ENCODE measurements at places on chromosomes 6 and 20.

DNA sequence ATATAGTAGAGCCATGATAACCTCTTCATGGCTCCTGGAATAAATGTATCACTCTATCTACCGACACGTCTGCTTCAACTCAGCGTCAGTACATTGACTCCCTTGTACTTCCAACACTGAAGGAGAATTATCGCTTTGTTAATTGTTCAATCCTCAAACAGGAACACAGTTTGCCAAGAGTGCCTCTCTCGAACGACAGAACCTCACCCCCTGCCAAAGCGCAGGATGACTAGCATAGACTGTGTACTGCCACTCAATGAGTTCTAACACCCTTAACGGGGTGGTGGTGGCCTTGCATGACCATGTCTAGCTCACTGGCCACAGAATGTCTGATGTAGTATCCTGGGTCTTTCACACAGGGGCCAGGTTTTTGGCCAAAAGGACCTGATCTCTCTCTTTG is 81.4 kb upstream of the HEY2 start:
- DNase-seq = no peak

DNA sequence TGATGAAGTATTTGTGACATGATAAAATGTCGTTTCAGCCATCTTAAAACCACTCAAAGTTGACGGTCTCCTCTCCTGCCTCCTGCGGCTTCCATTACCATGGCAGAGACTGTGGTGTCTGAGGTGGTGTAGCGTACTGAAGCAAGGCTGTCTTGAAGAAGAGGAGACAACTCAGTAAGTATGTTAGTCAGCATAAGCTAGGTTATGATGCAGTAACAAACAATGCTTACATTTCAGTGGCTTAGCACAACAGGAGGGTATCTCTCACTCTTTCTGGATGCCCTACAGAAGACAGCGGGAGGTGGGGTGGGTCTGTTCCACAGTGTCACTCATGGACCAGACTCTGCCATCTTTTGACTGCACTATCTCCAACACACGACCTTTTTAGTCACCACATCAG is 174.7 kb upstream of the AHI1 start:
- DNase-seq = no peak

DNA sequence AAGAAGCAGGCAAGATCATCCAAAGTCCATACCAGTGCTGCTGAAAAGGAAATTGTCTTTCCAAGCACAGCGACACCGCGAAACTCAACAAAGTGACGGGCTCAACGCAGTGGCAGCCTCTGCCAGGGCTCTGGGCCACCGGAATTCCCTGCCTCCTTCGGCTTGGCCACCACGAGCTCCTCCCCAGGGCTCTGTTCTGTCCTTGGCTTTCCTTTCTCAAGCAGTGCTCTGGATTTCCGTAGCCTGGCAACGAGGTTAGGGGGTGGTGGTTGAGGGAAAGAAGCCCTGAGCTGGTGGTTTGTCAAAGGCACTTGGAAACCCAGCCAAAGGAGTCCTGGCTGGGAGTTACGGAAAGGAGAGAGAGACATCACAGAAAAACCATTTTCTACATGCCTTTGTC is 31.2 kb downstream of the PRR18 start:
- DNase-seq = no peak

- no peak for DNase-seq
These were observed 6.9 kb downstream of the FAM184A start for GRCh38 chr6:119071576-119071975.

DNA sequence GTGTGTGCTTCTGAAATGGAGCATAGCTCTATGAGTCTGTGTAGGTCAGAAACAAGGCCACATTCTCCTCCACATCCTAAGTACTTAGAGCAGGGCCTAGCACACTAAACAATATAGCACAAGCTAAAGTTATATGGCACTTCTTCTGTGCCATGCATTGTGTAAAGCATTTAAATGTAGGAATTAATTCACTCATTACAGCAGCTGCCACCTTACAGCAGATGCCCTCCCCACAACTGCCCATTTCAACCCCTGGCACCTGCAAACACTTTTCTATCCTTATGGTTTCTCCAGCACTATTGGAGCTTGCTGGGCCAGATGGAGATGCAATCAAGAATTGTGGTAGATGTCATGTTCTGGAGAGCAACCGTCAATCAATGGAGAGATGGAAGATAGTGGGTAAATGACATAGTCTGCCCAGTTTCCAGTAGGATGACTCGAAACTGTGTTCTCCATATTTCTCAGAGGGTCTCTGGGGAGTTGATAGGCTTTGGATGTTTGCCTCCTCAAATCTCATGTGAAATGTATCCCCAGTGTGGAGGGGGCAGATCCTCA is 373.7 kb downstream of the DOK5 start:
- DNase-seq = peak; percentile 25

DNA sequence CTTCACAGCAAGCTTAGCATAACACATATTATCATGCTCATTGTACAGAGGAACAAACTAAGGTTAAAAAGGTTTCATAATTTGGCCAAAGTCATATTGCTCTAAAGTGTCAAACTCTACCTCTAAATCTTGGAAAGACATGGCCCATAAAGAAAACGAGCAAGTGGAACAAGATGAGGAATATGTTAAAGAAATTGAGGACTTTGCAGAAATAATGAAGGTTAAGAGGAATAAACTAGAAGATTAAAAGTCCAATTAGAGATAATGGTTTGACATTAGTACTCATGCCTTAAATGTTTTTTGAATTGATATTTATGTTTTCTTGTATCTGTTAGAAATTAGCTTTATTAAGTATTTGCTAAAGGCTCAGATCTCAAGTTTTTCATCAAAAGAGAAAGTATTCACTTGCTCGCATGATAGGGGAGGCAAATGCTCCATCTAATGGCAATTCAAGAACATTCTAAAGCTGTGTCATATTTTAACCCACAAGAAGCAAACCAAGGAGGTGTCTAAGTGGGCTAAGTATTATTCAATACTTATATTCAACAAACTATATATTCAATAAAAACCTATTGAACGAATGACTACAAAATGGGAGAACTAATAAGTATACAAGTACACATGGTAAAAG is 192.9 kb upstream of the SPTLC3 start:
- DNase-seq = no peak

DNA sequence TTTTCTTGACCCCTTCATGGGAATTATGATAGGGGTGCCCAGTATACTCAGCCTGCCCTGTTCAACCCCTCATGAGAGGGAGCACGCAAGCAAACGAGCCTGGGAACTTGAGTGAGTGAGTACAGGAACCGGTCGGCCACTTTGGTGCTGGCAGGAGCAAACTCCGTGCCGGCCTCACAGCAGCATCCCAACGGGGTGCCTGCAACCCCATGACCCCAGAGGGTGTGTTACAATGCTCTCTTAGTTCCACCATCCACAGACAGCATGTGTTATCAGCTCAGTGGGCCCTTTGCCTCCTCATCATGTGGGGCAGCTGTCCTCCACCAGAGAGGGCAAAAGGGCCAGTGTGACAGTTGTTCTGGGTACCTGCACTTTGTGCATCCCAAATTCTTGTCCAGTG is 289.8 kb downstream of the FRK start:
- no peak for DNase-seq

DNA sequence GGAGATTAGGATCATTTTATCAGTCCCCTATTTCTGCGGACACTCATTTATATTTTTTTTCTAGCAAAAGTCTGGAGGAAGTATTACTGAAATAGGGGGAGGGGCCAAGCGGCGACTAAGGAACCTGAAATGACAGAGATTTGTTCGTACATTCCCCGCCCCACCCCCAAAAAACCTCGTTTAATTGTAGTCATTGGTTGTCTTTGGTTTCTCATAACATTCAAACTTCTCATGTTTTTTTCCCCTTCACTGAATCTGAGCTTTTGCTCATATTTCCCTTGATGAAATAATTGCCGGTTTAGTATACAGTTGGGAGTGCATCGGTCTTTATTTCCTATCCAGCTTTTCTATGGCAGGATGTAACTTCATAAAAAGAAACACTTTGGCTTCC is 768 bp upstream of the FYN start:
- DNase-seq = peak; percentile 25

DNA sequence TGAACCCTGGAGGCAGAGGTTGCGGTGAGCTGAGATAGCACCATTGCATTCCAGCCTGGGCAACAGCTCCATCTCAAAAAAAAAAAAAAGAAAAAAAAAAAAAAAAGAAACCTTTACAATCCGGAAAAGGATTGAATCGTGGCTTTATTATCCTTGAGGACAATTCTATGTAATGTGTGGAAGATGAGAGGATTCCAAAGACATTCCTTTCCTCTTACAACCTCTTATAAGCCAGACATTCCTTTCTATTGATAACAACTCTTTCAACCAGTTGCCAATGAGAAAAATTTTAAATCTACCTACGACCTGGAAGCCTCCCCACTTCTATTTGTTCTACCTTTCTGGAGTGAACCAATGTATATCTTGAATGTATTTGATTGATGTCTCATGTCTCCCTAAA is 91.2 kb upstream of the EEF1E1 start:
- DNase-seq = no peak

DNA sequence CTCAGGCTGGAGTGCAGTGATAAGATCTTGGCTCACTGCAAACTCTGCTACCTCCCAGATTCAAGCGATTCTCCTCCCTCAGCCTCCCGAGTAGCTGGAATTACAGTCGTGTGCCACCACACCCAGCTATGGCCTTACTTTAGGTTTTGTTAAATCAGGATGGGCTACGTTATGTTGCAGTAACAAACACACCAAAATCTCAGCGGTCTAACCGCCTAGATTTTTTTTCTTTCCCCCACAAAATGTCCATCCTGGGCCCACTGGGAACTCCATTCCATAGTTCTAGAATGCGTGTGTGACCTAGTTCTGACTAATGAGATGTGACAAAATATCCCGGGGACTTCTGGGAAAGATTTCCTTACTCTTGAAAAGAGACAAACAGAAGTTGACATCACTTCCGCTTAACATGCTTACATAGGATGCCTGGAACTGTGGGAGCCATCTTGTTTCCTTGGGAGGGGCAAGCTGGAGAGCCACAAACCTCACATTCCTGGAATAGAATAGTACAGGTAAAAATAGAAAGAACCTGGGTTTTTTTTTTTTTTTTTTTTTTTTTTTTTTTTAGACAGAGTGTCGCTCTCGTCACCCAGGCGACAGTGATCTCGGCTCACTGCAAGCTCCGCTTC is 42.3 kb upstream of the TRERF1 start:
- no peak for DNase-seq

DNA sequence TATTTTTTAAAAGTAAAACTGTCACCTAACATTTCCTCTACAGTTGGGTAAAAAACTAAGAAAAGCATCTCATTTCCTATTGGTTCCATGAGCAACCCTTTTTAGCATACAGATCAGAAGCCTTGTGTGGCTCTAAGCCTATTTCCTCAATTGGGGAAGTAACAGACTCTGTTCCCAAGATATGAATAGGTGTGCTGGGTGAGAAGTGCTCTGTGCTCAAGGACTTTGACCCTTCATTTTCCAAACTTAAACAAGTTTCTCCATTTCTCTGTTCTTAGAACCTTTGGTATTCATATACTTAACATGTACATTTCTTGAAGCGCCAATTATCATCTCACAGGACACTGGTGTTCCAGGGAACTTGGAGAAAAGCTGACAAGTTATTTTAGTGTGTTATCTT is 24.1 kb downstream of the CARMIL1 start:
- DNase-seq = no peak

DNA sequence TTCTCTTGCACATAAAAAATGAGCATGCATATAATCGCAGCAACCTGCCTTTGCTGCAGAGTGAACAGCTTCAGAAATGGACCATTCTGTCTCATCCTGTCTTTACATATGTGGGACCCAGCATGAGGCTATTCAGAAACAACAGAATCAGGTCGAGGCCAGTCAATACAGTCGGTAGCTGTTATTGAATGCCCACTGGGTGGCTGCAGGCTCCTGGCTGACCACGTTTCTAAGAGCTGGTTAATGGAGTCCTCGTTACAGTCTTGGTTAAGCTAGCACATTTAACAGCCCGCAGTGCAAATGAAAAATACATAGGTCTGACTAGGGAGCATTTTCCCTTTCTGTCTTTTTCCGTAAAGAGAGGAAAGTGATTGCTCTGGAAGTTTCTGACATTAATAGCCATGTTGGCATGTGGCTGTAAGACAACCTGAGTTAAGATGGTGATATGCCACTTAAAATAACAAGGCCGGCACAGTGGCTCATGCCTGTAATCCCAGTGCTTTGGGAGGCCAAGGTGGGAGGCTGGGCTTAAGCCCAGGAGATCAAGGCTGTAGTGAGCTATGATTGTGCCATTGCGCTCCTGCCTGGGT is 75.0 kb downstream of the SHLD1 start:
- DNase-seq = no peak

DNA sequence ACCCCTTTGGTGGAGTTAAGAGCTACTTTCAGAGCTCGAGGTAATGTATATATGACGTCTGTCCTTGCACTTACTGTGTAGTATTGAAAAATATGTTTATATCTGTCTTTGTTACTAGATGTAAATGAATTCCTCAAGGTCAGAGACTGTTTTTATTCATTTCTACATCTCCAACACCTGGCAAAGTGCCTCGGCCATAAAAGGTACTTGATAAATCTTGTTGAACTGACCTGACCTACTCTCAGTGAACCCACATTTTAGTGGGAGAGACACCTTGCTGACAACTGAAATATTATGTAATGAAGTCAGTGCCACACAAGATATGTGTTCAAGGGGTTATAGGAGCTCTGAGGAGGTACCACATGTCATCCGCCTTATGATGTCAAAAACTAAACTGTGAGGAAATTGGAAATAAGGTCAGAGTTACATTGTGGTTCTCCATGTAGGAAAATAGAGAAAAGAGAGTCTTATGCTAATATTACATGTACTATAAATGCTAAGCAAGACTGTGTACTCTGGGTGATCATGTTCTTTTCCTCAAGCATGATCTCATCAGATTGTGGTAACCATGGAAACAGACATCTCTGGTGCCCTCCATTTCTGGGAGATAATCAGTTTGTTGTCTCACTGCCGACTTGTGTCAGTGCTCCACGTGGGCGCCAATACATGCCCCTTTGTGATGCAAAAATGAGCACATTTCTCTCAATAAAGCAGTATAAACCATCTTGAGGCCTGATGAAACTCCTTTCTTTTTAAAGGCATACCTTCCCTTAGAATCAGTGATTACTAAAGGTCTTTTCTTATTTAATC is 5.7 kb upstream of the TMEM30A start:
- no peak for DNase-seq

- DNase-seq = no peak
These were observed 5.5 kb downstream of the ANKEF1 start for GRCh38 chr20:10040070-10040975.

- no peak for DNase-seq
These were observed 84.5 kb downstream of the ANKEF1 start for GRCh38 chr20:10119336-10119735.

Data from BE2C (cell line).